ENCODE measurements at places on chromosomes 3 and 15.

- no peak for DNase-seq
These were observed 98.1 kb upstream of the CLSTN2 start for GRCh38 chr3:139836698-139837464.

DNA sequence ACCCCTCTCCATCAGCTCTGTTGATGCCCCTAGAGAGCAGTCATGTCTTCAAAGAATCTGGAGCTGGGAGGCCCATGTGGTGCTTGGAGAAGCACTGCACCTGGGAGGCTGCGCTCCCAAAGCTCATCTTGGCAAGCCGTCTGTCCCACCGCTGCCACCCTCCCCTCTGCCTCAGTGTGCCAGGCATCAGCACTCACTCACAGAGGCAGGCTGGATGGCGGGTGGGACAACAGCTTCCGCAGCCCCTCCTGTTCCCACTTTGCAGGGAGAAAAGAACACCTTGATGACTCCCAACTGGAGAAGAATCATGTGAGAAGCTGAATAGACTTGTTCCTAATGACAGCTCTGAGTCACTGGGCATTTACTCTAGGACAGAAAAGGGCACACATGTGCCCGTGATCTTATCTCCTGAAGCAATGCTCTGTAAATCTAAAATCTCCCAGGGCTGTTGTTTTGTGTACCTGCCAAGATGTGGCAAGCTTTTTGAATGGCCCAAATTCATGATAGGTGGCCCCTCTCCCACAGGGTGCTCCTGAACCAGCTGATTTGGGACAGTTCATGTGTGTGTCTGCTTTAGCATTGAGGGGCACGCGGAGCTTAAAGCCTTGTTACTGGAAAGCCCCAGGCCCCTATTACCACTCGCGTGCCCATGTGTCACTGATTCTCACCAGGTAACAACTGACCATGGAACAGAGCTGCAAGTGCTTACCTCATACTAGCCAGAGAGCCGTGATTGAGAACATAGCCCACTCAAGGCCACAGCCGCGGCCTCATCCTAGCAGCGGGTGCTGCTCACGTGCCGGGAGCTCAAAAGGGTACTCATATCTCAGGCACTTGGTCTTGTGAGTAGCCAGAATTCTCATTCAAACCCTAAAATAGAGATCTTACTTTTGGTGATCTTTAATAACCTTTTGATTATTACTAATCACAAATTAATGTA lies 104.4 kb downstream of the DNAJB8 start:
- no peak for DNase-seq

DNA sequence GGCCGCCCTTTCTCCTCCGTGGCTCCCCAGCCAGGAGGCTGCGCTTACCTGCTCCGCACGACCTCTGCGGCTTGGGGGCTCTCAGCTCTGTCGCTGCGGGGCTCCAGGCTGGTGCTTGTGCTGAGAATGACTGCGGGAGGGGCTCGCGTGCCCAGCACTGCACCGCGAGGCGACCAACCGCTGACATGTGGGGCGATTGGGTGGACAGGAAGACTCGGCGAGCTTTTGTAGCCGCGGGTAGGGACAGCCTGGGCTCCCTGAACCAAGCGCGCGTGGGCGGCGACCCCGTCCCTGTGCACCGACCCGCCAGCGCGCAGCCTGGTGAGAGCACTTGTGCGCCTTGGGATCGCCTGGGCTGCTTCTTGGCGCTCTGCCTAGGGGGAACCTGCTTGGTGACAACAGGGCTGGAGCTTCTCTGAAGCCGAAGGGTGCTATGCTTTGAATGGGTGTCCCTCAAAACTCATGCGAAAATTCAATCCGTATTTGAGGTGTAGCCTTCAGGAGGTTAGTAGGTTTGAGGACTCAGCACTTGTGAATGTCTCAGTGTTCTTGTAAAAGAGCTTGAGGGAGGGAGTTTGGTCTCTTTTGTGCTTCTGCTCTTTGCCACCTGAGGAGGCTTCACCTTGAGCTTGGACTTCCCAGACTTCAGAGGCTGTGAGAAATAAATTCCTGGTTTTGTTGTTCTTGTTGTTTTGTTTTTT lies 50.4 kb downstream of the IL12A start:
- peak; percentile 21 for DNase-seq

GRCh38 chr3:50154476-50154839 lies 666 bp upstream of the SEMA3F start:
- DNase-seq = peak; percentile 39

DNA sequence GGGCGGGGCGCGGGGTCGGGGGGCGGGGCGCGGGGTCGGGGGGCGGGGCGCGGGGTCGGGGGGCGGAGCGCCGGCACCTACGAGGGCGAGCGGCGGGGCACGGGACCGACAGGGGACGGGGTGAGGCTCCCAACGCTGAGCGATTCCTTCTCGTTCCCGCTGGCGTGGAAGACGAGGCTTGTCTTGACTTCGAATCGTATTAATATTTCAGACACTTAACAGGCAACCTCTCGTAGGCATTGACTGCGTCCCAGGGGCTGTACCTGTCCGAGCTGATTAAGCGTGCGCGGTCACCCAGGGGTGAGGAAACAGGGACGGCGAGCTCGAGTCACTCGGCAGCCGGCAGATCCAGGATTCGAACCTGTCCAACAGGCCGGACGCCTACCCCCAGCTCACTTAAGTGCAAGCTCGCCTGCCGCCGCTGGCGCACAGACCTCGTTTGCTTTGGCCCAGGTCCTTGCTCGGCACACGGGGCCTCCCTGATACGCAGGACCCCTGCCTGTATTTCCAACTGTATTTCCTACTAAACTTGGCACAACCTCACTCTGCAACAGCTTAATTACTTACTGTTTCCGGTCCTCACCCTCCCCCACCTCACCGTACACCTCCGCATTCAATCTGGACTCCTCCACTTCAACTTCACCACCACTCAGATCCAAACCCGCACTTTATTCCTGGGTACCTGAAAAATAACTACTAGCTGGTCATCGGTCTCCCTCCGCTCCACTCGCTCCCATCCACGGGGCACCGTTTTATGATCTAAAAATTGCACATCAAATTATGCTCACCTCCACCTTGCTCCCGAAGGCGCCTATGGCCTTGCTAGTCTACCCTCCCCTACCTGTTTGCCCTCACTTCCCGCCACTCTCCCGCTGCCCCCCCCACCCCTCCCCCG lies 722 bp upstream of the ZXDC start:
- DNase-seq = peak; percentile 35

DNA sequence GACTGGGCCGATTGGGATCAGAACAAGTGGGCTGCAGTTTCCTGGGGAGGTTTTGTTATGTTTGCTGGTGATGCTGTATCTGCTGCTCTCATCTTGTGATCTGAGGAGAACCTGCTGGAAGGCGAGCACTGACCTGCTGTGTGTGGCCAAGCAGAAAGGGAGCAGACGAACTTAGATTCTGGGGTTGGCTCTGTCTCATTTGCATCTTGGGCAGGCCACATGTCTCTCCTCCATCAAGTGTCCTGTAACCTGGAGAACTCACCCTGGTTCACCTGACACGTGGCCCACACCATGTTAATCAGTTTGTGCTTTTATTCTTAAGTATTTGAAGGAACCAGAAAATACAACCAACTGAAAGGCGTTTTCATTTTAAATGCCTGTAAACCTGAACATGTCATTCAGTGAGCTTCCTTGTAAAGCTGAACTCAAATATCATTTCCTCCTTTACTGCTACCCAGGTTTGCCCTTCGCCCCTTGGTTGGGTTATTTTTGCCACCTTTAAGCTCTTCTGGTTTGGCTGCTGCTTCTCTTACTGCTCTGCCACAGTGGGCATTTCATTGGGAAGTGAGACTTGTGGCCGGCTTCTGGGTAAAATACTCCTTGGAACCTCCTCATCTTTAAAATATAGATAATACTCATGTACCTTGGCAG lies 33.5 kb upstream of the TRAK1 start:
- no peak for DNase-seq

DNA sequence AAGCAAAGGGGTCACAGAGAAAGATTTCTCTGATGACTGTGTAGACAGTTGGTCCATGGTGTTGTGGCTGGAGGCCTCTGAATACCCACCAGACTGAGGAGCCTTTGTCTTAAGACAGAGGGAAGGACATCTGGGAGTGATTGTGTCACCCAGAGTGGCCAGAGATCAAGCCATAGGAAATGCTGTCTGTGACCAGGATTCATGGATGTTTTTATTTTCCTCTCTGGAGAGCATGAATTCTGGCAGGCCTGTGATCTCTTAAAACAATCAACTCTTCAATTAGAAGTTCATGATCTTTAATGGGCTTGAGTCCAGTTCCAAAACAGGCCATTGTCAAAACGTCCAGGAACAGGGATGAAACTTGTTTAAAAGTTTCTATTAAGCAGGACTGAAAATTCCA lies 198.9 kb upstream of the CTDSPL start:
- no peak for DNase-seq

DNA sequence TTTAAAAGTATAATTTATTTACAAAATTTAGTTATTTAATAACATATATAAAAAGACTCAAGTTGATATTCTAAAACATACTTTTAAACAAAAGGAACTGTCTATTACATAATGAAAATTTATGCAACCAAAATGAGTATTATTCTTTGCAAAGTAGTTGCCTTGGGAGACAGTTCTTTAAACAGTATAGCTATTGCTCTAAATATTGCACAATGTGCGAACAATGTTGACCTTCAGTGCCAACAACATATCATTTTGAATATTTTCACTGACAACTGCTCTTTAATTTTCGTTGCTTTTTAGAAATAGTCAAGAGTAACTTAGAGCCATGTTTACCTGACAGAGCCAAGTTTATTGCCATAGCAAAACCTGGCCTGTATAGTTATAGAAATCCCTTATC lies 124.9 kb downstream of the ZBTB20 start:
- no peak for DNase-seq
